ENCODE measurements at places on chromosomes 4 and X.

DNA sequence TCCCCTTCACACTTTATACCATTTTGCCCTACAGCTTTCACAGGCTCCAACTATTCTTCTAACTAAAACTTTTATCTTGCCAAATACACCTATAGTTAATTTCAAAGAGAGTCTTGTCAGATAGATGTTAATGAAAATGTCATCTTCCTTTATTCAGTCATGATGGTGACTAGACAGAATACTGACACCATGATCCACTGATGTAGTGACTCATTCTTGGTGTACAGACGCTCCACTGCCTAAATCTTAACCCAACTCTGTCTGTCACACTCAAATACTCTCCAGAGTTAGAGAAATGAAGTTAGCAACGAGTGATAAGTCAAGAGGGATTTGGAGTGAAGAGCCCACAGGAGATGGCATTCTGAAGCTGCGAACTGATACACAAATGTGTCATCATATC lies 32.1 kb upstream of the HDAC8 start:
- DNase-seq: no peak

- no peak for DNase-seq
These were observed 239.0 kb upstream of the MAB21L2 start for GRCh38 chr4:150342945-150343344.

- no peak for DNase-seq
These were observed 1.4 kb upstream of the SEC24B start for GRCh38 chr4:109432203-109432602.

DNA sequence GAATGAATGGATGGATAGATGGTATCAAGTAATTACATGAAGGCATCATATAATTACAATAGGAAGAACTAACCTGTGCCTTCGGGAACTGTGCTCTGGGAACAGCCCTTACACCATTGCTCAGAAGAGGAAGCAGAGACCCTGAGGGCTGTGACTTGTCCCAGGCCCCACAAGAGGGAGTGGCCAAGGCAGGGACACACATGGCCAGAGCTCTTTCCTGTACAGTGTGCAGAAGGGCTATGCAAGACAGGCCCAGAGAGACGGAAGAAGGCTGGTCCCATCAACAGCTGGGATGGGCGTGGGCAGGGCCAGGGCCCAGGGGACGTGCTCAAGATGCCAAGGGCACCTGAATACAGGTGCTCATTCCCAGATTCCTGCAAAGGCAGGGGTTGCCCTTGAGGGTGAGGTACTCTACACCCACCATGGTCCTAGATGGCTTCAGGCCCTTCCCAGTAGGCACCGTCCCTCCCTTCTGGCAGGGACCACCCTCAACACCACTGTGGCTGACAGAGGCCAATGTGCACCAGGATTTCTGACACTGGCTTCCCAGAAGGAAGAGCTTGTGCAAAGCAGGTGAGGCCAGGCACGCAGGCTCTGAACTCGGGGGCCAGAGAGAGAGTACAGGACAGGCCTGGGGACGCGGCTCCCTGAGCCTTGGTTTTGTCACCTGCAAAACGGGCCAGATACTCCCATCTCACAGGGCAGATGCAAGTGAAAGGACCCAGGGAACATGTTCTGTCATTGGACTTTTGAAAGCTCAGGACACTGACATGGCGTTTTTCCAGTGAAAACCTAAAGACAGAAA lies 1.7 kb downstream of the EVC2 start:
- DNase-seq: no peak

DNA sequence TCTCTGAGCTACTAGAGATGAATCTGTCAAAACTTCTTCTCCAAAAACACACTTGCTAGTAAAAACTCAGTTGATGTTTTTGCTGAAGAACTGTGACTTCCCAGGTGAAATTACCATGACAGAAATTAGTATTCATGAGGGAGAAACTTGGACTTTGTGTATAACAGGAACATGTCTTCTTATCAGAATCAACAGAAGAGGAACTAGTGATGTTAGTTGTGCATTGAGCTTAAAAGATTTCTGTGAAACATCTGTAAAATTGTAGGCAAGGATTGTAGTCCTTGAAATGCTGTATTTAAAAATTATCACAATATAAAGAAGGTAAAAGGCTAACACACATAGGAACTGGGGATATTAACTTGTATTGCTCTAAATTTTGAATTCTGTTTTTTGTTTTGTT lies 11.3 kb downstream of the FAM241A start:
- no peak for DNase-seq

DNA sequence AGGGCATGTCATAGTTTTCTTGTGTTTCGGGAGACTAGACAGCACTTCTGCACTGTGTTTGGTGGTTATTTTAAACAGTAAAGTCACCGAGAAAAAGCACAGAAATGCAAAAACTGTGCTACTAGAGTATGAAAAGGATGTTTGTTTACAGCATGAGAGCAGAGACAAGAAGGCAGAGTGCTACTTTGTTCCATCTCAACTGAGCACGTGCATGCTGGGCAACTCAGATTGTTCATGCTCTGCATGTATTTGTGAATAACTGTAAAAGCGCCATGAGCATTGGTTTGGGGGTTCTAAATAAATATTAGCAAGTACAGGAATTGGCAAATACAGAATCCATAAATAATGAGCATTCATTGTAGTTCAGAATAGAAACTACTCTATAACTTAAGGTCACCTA lies 7.4 kb downstream of the EVC start:
- no peak for DNase-seq

DNA sequence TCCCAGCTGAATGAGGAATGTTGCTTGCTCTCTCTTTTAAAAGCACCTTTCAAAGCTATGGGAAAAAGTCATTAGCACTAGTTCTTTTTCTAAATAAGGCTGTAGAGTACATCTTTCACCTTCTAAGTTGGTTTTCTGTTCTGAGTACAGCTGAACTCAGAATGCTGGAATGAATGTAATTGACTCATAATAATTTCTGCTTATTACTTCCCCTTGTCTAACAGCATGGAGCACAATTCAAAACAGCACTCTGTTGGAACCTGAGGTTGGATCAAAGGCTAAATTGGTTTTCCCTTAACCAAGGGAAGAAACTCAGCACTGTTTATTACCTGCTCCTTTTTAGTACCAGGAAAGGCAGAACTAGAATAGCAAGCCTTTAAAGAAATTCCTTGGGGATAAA lies 33.5 kb upstream of the CYP2U1 start:
- no peak for DNase-seq

DNA sequence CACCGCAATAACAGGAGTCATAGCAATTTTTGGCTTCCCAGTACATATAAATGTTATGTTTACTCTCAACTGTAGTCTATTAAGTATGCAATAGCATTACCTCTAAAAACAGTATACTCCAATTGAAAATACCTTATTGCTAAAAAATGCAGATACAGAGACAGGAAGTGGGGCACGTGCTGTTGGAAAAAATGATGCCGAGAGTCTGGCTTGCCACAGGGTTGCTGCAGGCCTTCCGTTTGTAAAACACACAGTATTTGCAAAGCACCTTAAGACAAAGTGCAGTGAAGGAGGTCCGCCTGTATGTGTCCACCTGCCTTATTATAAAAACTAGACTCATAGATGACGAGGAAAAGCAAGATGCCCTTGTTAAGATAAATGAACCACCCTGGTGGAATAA lies 23.5 kb downstream of the CD99 start:
- DNase-seq: no peak

DNA sequence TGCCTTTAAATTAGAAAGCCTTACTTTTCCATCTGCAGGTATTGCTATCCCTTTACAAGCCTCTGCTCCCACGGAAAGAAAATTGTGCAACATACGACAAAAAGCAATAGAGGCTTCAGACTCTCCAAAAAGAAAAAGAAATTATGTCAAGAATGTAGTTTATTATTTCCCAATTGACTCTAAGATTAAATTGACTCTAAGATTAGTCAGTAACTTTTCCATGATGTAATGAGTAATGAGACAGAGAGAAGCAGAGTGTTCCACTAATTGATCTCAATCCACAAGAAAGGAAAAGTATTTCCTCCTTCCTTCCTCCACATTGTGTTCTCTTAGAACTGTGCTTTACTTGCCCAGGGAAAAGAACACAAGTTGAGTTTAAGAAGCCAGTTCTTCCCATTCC lies 345.7 kb upstream of the HS3ST1 start:
- no peak for DNase-seq

- DNase-seq: peak; percentile 40
These were observed 6.3 kb upstream of the OTUD4 start for GRCh38 chr4:145186729-145187128.

DNA sequence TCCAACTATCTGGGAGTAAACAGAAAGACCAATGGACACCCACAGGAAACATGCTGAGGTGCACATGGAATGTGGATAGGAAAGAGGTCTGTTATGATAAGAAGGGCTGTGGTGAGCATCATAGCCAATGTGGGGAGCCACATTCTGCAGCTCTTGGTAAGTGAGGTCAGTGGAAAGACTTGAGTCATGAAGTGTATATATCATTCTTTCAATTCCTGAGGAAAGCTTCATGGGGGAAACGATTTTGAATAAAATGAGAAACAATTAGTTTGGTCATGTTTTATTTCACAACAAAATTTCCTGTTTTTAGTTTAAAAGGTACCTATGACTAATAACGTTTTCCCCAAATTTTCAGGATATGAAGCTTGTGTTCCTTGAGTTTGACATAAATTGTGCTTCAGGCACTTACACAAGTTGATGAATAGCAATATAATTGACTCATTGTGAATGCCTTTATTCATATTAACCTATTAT lies 41.4 kb upstream of the RASSF6 start:
- DNase-seq: no peak

DNA sequence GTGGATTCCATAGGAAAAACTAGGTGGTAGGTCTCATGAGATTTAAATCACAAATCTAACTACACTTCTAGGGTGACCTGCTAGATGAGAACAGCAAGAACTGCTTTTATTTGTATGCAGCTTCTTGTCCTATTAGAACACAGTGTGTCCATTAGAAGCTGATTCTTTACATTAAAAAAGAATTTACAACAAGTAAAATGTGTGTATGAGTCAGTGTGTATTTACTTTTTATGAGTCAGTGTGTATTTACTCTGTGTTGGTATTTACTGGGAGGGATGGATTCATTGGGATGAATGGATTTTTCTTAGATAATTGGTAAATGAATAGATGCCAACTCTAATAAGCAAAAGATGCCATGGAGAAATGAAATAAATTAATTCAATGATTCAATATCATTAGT lies 40.6 kb upstream of the XPNPEP2 start:
- DNase-seq: no peak

GRCh38 chr4:38683276-38683675 lies 19.3 kb downstream of the KLF3 start:
- DNase-seq: no peak

- no peak for DNase-seq
These were observed 26.3 kb upstream of the PPP2R2C start for GRCh38 chr4:6498511-6499237.

GRCh38 chrX:47514533-47515235 lies 31.7 kb upstream of the ZNF41 start:
- DNase-seq: no peak

GRCh38 chr4:4269856-4270255 lies 20.1 kb downstream of the LYAR start:
- DNase-seq: no peak

- no peak for DNase-seq
These were observed 14.4 kb downstream of the RASGEF1B start for GRCh38 chr4:81457345-81457744.

DNA sequence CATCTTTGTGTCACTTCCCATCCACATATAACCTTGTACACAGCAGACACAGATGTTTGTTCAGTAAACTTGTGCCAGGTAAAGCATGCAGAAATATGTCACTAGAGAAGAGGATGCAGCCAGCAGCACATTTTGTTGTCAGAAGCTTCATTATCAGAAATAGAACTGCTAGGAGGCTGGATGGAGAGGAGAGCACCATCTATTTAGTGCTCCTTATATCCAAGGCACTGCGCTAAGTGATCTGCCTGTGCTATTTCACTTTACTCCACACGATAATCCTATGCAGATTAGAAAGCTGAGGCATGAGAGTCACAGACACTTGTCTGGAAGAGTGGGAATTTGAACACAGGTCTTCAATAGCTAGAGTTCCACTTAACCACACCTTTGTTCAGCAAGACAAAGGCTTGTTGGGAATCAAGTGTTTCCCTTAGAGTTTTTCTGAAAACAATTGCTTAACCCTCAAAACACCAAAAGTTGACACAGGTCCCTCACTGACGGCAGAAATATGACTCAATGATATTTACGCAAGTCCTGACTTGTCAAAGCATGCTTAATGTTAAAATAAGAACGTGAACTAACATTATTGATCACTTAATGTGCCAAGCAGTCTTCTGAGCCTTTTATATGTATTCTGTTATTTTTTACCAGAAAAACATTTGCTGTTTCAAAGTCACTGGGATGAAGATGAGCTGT lies 1.2 kb upstream of the QDPR start:
- DNase-seq: no peak

DNA sequence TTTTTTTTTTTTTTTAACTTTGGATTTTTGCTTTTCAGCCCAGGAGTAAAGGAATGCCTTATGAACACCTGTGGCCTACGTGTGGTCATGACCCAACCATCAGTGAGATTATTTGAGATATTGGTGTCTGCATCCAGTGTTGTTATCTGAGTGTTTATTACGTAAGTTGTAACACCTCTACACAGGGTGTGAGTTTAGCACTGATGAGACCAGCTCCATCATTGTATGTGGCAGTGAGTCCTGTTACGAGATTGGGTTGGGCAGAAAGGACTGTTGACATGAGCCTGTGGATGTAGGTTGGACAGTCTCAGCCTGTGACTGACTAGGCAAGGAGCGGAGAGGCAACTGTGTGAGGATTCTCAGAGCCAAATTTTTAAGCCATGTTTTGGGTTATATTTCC lies 179.0 kb downstream of the PTTG2 start:
- DNase-seq: no peak

DNA sequence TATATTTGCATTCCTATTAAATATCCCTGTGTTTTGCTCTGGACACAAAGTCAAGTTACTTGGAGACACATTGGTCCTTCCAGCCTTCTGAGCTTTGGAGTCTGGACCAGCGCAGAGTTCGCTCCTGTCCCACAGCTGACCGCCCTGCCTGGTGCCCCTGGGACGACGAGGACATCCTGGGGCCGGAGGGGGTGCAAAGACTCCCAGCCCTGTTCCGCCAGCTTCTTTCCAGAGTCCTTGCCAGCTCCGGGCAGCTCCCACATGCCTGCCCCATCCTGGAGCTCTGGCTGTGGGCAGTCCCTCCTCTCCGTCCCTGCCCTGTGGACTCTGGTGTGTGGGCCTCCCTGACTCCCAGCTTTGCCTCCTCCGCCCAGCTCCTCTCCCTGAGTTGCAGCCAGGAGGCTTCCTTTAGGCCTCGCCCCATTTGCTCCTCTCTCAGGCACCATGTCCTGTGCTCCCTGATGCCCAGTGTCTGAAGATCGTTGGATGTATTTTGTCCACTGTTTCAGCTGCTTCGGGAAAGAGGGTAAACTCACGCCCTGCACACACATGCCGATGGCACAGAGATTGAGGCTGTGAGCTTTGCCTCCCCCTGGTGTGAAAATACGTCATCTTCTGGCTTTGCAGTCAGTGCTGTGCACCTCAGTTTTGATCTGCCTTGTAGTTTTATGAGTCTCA lies 4.9 kb upstream of the PCGF3 start:
- no peak for DNase-seq

DNA sequence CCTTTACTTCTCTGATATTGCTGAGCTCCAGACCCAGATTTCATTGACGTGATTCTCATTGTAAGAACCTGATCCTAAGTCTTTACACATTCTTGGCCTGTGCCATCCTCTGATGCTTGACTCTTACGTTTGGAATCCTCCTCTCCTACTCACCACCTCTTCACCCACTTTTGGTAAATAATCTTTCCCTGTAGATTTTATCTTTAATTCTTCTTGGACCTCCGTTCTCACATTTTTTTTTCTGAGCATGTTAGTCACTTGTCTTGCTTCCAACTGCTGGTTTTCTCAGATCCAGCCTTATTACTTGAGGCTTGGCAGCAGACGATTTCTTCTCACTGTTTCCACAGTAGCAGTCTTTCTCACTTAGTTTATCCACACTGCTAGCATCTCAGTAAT lies 12.4 kb upstream of the SH3RF1 start:
- DNase-seq: no peak

All from germinal center (tissue), 1 donor.